ENCODE measurements at places on chromosomes 7 and 10.

DNA sequence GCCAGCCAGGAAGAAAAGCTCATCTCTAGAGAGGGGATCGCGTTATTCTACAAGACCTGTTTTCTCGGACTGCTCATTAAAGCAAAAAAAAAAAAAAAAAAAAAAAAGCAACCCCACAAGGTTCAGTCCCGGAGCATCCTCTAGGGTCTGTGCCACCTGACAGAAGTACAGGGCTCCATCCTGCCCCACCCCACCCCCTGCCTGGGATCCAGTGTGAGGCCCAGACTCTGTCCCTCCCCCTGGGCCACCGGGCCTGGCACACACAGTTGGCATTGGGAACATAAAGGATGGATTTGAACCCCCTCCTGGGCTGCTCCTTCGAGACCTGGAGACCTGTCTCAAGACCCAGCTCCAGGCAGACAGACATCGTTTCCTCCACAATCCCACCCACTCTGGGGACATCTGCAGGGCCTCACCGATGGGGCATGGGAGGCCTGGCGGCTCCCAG lies 688 bp downstream of the ORAI2 start:
- no peak for DNase-seq

DNA sequence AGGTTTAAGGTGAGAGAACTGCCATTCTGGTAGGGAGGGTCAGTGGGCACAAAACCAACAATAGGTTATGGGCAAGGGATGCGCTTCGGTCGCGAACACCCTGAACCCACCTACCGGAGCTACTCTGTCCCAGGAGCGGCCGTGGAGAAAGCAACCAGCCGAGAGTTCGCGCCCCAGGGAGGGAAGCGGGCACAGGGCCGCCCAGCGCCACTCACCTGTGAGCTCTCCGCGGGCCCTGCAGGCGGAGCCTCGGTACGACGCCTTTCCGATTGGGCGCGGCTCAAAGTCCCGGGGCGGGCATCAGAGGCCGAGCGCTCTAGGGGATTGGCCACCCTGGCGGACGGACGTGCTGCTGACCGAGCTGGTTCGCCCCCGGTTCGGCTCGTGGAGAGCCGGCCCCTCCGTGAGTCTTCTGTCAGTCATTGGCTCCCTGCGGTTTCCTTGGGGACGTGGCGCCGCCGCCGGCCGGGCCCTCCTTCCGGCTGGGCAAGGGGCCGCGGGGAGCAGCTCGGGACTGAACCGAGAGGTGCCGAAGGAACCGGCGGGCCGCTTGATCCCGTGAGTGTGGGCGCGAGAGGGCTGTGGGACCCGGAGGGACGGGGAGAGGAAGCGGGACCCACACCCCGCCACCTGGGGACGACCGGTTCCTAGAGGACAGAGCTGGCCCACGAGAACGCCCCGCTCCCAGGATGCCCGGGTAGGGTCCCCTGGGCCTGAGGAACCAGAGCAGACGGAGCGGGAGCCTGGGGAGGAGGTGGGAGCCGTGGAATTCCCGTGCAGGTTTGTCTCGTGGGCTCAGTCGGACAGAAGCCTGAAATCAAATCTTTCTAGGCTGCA lies at the start of gene ENTPD7:
Gene ENTPD7, plus strand, starts transcription at position 479 of the 837 bp plus-strand sequence. CDS start 448 bp downstream, outside the sequence.
- peak; percentile 78 for DNase-seq

GRCh38 chr10:57362811-57363210 lies 904.9 kb downstream of the IPMK start:
- DNase-seq: no peak

DNA sequence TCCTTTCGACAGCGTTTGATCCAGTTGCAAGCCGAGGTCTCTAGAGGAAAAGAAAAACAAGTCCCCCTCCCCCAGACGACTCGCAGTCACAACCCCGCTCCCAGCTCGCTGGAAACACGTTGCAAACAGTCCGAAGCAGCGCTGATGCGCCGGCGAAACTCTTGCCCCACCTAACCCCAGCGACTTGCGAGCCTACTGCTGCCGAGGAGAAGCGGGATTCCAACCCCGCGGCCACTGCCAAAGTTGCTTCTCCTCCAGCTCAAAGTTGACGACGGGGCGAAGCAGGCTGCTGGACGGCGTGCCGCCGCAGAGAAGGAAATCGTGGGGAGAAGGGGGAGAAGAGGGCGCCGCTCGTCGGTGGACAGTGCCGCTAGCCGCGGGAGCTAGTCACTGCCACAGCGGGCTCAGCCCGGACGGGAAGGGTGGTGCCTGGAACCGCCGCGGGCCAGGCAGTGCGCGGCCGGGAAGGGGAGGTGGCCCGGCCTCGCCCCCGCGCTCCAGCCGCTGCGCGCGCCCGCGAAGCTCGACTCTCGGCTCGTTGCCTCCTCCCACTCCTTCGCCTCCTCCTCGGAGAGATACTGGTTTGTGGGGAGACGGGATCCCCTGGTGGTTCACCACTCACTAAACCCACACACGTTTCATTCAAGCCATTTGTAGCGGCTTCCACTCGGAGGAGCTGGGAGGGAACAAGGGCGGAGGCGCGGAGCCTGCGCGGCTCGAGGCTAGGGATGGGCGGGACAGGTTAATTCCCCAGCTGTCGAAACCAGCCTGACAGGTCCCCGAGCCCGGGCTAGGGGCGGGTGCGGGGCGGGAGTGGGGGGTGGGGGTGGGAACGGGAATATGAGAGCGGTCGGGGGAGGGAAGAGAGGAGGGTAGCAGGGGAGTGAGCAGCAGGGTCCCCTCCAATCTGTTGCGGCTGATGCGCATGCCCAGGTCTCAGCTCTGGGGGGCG lies at the start of gene GPR37:
Gene GPR37, minus strand, starts transcription at position 392 of the 952 bp plus-strand sequence. CDS start 816 bp downstream, outside the sequence.
- DNase-seq: no peak

GRCh38 chr7:151830121-151830830 lies 46.6 kb downstream of the PRKAG2 start:
- no peak for DNase-seq

GRCh38 chr10:49526619-49527018 lies 12.3 kb downstream of the ERCC6 start:
- DNase-seq: no peak

DNA sequence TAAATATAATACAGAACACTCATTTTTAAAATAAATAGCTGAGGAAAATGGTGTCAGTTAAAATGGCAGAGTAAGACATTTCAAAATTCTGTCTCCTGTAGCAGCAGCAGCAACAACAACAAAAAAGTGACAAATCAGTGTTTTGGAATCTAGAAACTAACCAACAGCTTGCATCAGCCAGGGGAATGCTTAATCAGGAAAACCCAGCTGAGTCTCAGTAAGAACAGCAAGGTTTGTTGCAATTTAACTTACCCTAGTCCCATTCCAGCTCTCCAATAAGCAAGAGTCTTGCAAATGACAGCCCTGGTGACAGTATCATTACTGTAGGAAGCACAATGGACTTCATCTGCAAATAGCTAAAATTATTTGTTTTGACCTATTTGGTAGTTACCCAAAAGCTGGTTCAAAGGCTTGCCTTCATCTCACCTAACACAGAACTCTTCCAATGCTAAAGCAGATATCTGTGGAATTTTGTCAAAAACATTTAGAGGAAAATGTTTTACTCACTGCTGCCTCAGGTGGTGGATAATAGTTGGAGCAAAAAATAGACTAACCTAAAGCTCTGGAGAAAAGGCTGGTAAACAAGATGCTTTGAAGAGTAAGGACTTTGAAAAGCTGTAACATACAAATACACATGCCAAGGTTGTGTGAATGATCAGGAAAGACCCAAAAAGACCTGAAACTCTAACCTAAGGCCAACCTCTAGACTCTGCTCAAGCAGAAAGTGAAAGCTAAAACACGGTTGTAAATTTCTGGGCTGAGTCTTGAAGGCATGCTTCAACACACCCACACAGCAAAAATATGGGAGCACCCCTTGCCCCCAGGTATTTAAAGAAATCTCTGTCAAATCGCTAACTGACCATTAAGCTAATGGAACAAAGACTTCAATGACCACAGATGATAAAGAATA lies 9.9 kb upstream of the ARHGAP22 start:
- DNase-seq: no peak

DNA sequence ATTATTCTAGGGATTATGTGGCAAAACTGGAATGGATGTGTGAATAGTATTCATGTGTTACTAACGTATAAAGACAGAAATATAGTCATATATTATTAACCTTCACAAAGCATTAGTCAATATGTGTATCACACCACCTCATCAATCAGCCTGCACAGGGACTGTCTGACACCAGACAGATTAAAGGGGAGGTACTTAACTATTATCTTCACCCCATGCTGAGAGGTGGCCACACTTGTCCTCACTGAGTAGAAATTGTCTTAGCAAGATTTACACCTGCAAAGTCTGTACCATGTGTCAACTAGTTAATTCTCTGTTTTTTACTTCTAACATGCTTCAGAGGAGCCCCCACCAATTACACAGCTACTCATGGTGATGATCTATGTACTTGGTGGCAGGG lies 146.3 kb upstream of the LRGUK start:
- DNase-seq: no peak

DNA sequence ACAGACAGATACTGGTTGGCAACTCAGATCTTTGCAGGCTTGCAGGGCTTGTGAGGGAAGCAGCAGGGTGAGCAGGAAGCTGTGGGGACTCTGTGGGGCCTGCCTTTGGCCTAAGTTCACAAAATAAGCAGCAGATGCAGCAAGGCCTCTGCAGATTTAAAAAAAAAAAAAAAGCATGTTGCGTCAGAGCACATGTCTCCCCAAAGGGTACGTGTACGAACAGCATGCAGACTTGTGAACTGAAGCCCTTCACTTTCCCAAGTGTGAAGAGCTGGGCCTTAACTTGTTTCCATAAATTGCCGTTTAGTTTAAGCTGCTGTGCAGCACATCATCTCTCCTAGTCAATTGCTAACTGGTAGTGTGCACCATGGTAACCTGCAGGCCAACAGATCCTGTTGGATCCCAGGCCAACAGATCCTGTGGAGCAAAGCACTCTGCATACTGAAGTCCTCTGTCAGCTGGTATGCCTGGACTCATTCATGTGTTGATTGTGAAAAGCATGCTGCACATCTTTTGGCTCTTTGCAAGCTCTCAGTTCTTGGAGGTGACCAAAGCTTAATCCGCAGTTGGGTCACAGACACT lies 10.8 kb upstream of the XPNPEP1 start:
- DNase-seq: peak; percentile 55

- DNase-seq: no peak
Observed at GRCh38 chr7:57328963-57329362, 121.0 kb upstream of the ZNF716 start.

DNA sequence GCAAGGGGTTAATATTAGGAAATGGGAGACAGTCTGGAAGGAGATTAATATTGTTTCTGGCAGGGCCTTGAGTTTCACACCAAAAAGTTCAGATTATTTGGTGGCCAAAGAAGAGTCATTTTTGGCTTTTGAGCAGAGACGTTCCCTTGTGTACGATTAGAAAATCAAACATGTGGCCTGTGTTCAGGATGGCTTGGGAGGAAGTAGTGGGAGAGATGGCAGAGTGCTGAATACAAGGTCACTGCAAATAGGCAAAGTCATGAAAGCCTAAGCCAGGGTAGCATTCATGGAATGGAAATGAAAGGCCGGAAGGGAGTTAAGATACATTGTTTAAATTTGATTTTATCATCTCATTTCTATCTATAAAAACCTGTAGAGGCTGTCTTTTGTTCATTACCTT lies 9.5 kb upstream of the GGCT start:
- DNase-seq: no peak

- no peak for DNase-seq
Observed at GRCh38 chr10:58473976-58474375, 38.7 kb upstream of the BICC1 start.

DNA sequence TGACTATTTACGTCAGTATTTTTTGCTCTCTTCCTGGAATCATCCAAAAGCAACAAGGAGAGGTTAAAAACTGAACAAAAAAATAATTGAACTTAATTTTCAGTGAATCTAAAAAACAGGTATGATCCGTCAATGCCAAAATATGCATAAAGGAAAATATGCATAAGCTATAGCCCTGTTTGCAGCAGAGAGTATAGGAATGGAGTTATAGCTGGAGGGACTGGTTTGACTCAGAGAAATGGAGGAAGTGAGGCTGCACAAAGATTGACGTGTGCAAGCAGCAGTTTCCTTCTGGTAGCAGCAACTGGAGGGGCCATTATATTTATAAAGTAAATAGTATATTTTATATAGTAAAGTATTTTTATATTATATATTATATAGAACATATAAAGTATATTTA lies 37.1 kb downstream of the GNG11 start:
- no peak for DNase-seq

- no peak for DNase-seq
Observed at GRCh38 chr10:22468570-22469320, 123.4 kb downstream of the SPAG6 start.

DNA sequence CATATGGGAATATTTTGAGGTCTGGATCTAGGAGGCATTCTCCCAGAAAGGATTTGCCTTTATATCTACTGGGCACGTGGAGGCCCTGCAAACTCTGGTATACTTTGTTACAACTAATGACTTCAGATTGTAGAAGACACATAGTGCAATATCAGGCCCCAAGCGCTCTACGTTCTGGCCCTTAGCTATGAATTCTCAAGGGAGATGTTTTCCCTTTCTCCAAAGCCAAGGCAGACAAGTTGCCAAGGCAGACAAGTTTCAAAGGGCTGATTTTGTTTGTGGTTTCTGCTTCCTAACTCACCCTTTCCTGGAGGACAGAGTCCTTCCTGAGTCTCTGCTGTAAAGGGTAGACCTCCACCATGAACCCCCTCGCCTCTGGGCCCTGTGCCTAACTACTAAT lies 99.4 kb upstream of the CTTNBP2 start:
- DNase-seq: no peak

GRCh38 chr10:102752934-102753664 lies 9.4 kb downstream of the WBP1L start:
- no peak for DNase-seq

DNA sequence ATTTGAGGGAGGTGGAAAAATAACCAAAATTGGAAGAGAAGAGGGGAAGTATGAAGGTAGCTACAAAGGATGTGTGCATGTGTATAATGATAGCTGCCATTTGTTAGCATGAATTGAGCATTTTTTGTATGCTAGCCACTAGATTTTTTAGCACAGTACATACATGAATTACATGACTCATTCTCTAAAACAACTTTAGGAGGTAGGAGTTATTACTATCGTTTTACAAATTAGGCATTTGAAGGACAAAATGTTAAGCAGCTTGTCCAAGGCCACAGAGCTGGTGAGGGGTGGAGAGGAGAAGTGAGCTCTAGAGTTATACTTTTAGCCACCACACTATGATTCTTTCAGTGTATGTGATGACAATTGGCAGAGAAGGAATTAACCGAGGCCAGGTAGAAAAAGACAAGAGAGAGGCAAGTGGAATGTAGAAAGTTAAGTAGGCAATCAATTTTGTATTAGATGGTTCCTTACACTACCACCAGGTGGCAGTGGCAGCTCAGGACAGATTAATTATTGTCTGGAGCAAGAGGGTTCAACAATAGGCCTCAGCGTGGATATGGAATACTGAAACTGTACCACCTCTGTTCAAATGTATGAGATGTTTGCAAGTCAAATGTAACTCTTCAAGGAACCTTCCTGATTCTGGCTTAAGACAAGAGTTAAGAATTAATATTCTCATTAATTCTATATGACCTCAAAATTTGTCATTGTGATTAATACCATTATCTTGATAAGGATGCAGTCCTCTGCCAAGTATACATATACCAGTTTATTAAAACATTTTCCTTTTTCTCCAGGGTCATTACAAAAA lies 128.0 kb downstream of the MBL2 start:
- no peak for DNase-seq

- peak; percentile 67 for DNase-seq
Observed at GRCh38 chr7:99624484-99624883, 7.7 kb downstream of the ZSCAN25 start.

Measured in effector memory CD8-positive, alpha-beta T cell (primary cell).